ENCODE measurements at places on chromosomes 2 and 18.

GRCh38 chr2:96806468-96807126 is 9.5 kb upstream of the CNNM3 start:
- DNase-seq = no peak

DNA sequence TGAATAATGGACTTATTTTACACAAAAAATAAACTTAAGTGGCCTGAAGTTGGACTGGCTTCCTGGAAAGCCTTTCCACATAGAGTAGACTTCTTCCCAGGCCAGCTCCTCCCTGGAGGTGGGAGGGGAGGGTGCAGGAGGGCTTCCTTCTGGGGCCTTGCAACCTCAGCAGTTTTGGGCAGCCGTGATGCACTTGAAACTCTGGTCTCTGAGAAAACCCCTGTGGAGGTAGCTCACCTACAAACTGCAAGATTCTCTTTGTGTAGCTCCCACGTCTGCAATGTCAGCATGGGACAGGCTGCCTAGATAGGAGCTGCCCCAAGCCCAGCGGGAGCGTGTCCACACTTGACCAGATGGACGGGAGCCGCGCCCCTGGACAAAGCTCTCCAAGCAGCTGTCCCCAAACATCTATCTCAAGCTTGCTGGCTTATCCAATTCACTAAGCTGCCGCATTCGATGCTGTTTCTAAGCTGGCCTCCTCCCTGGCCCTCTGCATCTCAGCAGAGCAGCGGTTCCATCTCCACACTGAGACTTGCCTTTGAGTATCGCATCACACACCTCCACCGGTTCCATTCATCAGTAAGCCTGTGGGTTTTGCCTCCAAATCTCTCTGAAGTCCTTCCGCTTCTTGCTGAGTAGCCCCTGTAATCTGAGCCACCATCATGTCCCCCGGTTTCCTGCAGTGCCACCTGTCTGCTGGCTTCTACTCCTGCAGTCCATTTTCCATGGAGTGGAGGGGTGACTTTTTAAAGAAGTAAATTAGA is 1.6 kb upstream of the LPIN1 start:
- peak; percentile 17 for DNase-seq

GRCh38 chr18:48785091-48785614 is 165.6 kb downstream of the SMAD7 start:
- DNase-seq = no peak

- peak; percentile 30 for DNase-seq
Observed at GRCh38 chr18:67260841-67261240, 255.7 kb downstream of the DSEL start.

- no peak for DNase-seq
Observed at GRCh38 chr2:118146315-118147283, 58.3 kb downstream of the INSIG2 start.

DNA sequence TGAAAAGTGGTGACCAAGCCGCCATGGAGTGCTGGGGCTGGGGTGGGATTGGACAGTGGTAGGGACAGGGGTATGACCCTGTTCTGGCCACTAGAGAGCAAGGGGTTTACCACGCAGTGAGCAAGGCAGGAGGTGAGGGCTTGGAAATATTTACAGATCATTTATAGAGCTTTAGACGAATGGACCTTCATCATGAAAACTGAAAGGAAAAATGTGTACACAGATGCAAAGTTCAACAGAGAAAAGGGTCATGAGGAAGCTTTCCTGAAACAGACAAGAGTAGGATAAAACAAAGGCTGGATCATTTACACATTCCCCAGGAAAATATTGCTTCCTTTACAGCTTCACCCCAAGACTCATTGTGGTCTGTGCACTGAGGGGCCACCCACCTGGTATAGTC is 130.5 kb upstream of the SMAD2 start:
- no peak for DNase-seq
